DMS79 treated with DMSO at 0.1 percent for 48 hours (cell line): ENCODE measurements at places on chromosomes 12 and 14.

DNA sequence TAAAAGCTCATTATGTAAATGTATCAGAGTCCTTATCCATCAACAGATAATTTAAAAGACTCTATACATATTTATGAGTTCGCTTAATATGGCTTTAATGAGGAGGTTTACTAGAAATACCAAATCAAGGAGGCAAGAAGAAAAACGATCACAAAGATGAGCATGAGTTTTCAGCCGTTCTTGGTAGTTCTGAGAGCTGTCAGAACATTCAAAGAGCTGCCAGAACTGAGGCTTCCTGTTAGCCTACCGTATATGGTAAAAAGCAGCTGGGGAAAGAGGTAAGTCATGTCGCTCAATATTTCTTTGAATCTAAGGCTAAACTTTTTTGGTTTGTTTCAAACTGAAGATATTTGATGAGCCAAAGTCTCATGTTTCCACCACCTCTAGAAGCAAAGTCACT is 115.3 kb upstream of the PLXNC1 start:
- no peak for DNase-seq

- no peak for DNase-seq
Observed at GRCh38 chr12:25245491-25245890, 5.2 kb downstream of the KRAS start.

DNA sequence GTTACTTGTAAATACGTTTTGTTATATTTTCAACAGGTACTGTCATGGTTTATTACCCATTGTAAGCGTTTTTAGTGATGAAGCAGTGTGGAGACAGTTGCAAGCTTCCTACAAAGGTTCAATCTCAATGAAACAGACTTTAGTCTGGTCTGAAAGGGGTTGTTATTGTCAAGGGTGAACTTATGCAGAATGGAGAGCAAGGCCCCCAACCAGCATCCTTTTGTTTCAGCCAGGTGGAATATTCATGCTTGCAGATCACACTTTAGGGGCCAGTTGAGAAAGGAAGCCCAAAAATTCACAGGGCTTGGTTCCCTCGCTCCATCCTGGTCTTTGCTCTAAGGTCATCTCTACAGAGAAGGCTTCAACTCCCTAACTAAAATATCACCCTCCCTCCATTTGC is 103.7 kb downstream of the PRICKLE1 start:
- DNase-seq: no peak

DNA sequence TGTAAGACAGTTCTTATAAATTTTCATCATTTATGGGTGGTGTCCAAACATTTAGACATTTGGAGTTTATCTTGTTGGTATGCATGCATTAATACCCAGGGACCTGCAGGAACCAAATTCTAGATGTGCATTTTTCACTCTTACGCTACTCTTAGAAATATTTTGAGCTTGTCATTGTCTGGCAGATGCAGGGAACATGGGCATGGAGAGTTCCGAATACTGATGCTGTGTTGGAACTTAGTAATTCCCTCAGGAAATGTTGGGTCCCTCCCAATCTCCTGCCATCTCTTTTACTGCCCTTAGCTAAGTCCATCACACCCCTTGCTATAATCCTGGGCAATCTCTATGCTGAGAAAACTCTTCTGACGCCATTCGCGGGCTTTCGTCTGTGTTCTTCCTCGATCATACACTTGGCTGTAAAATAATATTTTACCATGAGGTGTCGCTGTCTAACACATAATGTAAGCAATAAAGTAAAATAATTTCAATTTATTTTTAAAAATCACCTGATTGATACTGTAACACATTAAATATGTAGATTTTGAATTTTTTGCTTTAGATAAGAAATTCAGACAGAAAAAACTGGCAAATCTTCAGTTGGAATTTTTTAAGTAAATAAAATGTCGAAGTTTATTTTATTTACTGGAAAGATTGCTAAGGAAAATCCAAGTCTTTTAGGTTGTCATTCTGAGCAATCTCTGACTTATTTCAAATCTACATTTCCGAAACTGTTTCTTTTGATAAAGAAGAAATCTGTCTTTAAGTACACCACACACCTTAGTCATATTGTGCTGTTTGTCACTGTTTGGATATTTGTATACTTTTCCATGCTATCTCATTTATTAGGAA is 304.1 kb upstream of the SSTR1 start:
- DNase-seq: peak; percentile 71
